Right renal cortex interstitium (tissue), 3 donors: ENCODE measurements at places on chromosomes 13 and 19.

DNA sequence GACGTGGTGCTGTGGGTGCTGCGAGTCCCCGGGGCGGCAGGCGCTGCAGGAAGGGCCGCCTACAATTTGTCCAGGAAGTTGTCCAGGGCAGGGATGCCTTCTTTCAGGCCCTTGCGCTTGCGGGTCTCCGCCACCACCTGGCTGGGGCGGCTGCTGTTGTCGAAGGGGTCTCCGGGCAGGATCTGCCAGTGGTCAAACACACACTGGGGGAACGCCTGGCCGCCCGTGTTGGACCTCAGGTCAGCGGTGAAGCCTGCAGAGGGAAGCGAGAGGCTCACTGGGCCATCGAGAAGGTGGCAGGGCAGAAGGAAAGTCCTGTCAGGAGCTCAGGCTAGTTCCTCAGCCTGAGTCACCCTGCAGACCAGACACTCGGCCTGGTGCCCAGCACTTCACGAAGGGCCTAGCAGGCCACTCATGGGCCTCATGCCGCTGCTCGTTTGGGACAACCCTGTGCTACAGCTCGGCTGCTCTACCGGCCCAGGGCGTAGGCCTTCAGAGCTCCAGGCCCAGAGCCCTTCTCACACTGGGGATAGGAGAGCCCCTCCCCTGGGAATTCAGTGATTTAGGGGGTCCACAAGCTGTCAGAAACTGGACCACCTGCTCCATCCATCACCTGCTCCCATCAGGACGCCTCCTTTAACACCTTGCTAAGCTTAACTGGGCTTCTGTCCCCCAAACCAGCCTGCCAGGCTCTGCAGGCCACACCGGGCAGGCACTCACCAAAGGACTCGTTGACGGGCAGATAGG, 5.8 kb upstream of the DAPK3 start:
- DNase-seq: no peak

- DNase-seq: no peak
These were observed 8.0 kb downstream of the TFDP1 start for GRCh38 chr13:113592571-113592970.

GRCh38 chr19:58543826-58544590, at the start of gene TRIM28:
Gene TRIM28 (plus strand): TSS chr19:58544064. CDS start chr19:58544758, 694 bp downstream.
- DNase-seq: peak; percentile 96

DNA sequence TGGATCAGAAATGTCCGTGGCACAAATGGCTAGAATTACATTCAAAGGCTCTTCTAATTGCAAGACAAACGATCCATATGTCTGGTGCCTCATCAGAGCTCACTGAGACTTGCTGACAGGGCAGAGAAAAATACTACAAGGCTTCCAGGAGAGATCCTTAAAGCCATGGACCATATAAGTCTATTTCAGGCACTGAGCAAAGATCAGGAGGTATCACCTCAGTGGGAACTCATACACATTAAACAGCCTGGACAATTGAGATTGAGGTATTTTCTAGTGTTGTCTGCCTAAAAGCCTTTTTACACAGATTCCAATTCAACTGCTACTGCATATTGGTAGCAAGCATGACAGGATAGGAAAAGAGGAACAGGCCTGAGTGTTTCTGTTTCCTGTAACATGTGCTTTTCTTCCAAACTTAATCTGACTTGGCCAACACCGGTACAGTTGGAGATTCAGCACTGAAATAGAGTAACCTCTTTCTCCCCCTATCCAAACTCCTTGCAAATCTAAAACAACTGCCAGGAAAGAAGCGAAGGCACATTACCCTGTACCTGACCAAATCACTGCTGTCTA, 65.9 kb downstream of the SERP2 start:
- no peak for DNase-seq

GRCh38 chr13:40963927-40964326, 55.2 kb downstream of the ELF1 start:
- DNase-seq: no peak

- no peak for DNase-seq
These were observed 11.5 kb upstream of the TNFSF9 start for GRCh38 chr19:6519289-6519688.

DNA sequence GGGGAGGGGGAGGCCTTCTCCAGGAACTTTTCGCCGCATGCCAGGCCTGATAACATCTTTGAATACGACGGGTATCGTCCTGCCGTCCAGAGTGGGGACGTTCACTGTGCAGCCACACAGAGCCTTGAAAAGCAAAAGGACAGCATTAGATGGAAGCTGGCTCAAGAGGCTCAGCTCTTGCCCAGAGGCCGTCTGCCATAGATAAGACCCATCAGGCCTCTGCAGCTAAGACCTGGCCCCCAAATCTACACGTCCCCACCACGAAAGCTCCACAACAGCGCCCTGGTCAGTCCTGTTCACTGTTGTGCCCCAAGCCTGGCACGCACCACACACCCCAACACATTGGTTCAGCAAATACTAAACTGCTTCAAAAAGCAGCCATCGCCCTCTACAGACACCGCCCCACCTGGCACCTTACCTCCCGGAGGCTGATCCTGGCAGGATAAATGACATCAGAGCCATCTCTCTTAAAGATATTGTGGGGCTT, 2.1 kb downstream of the DNAJB1 start:
- no peak for DNase-seq

GRCh38 chr13:78978381-78978998, 319.5 kb upstream of the OBI1 start:
- DNase-seq: peak; percentile 39

DNA sequence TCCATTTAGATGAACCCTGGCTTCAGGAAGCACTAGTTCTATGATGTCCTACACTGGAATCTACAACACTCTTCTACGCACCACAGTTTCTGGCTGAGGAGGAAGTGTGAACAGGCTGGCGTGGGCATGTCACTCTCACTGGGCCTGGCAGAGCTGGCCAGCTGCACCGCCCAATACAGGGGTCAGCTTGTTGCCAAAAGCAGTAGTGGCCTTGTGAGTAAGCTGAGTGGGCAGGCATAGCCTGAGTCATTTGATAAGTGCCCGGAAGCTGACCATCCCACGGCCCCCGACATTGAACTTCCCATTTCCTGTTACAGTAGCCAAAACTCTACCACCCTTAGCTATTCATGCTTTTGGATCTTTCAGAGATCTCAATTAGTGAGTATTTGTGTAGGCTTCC, 240.9 kb upstream of the SERP2 start:
- DNase-seq: no peak

DNA sequence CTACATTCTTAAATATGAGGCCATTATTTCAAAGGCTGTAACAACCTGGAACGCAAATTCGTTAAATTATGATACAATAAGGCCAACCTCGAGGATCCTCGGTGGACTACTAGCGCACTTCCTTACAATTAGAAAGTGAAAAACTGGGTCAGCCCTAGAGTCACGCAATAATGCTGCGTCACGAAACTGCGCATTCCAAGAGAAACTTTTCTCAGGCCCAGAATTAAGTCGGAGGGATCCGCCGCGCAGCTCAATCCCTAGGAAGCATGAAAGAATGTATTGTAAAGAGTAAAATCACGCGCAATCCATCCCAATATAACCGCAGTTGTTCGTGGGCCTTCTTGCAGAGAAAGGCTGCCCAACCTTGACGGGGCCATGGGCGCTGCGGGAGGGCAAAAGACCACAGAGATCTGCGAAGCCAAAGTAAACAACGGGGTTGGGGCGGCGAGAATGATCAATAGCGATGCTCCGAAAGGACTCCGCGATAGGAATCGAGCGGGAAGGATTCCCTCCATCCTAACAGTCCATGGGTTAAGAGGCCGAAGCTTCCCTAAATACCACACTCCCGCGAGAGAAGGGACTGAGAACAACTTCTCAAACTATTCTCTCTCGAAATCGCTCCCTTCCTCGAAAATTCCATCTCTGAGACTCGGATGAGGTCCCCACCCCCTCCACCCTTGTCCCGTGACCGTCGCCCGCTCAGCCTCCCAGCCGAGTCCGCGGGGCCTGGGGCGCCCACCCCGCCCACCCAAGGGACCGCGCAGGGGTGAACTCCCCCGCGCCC, 564 bp downstream of the SPART start:
- DNase-seq: peak; percentile 70

DNA sequence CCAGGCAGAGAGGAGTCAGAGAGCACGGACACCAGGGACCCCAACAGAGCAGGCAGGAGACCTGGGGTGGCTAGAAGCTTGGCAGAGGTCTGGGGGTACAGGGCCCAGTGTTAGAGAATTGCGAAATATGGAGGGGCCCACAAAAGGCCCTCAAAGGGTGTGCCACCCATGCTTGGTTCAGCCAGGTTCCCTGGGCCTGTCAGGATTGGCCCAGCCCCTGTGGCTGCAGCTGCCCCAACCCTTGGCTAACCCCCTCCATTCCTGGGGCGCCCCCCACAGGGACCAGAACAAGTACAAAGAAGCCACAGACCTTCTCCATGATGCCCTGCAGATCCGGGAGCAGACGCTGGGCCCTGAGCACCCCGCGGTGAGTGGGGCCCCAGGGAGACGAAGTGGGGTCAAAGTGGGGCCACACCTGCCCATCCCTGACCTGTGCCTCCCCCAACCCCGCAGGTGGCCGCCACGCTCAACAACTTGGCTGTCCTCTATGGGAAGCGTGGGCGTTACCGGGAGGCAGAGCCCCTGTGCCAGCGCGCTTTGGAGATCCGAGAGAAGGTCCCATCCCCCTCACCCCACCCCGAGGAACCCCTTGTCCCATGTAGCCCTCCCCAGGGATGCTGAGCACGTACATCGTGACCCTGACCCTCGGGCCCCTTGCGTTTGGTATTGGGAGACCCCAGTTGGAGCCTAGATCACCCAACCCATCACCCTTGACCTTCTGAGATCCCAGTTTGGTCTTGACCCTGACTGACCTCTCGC, 8.0 kb downstream of the KLC3 start:
- DNase-seq: no peak
